NCI-H510A (cell line): ENCODE measurements at places on chromosomes 13 and 19.

DNA sequence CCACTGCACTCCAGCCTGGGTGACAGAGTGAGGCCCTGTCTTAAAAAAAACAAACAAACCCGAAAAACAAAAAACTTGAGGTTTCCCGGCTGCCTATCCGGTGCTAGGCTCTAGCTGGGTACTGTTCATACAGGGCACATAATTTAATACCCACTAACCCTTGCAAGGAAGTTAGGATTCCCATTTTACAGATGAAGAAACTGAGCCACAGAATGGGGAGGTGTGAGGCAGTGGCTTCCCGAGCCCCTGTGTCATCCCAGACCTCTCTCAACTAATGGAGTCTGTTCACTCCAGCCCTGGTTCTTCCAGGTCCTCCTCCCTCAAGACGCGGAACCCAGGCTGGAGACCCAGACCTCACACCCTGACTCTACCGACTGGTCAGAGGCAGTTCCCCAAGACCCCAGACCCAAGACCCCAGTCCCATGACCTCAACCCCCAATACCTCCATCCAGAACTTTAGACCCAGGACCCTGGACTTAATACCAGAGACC lies 576 bp downstream of the APBA3 start:
- no peak for DNase-seq

- no peak for DNase-seq
These were observed 249.4 kb downstream of the PCCA start for GRCh38 chr13:100338275-100338674.

DNA sequence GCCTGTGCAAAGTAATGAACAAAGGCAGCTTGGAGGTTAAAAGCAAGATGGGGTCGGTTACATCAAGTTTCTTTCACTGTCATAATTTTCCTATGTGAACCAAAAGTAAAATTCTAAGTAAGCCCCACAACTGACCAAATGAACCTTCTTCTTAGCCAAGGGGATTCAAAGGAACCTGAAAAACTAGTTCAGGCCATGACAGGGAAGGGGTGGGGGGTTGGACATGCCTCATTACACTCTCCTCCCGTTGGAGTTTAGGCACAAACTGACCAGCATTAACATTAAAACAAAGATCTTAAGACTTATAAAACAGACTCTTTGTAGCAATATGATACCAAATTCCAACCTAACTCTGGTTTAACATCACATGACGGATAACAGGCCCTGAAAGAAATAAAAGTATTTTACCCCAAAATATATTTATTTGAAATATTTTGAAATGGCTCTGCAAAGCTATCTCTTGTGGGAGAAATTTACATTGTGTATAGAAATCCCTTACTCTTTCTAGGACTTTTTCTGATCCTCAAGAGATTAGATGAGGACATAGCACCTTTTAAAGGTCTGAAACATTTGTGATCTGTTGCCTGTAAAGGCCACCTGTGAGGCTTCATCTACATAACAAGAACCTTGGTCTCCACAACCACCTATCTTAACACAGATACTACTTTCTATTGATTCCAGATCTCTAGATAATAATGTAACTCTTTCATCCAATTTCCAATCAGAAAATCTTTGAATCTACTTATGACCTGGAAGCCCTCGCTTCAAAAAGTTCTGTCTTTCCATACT lies 1829.0 kb upstream of the MIR17HG start:
- no peak for DNase-seq

DNA sequence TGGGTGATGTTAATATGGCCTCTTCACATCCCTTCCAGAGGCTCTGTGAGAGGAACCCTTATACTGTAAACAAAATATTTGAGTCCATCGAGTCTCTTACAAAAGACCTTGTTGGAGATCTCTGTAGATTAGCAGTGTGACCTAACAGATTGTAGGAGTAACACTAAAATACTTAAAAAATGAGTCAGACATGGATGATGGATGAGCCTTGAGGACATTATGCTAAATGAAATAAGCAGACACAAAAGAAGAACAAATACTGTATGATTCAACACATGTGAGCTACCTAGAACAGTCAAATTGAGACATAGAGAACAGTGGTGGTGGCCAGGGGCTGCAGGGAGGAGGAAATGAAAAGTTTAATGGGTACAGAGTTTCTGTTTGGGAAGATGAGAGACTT lies 152.2 kb upstream of the UBL3 start:
- DNase-seq: no peak

DNA sequence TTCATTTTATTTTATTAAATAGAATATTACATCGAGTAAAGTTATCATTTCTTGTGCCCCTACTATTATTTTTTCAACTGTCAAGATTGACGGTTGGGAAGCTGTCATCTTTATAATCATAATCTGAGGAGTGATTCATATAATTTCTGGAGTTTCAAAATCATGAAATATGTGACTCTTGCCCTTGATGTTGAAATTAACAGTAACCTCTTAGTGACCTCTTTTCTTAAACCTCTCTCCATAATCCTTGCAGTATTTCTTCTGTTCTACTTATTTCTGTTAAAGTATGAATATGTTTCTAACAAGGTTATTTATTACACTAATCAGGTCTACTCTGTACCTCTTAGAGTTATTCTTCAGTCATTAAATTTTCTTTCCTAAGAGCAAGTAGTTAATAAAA lies 663.8 kb downstream of the LIG4 start:
- DNase-seq: no peak

GRCh38 chr19:3693025-3693925 lies 7.0 kb downstream of the PIP5K1C start:
- no peak for DNase-seq

DNA sequence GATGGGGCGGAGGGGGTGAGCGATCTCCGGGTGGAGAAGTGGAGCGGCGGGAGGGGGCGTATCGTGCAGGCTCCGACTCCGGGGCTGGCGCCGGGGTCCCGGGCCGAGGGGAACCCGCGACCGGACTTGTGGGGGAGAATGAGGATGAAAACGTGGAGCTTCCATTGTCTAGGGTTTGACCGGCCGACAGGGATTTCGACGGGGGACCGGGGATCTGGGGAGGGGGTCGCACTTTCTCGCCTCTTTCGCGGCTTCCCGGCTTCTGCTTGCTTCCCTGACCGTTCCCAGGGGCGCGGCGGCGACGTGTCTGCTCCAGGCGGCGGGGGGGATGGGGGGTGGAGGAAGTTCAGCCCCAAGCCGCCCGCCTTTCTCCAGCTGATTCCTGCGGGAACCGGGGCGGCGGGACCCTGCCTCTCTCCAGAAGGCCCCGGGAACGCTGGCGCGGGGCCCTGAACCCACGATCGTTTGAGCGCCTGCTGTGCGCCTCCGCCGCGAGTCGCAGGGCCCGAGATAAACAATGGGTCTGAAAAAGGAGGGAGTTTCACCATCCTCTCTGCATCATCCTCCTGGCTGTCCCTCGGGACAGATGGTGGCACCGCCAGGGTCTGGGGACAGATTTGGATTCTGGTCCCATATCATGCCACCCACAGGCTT lies 790 bp downstream of the TPM4 start:
- no peak for DNase-seq

DNA sequence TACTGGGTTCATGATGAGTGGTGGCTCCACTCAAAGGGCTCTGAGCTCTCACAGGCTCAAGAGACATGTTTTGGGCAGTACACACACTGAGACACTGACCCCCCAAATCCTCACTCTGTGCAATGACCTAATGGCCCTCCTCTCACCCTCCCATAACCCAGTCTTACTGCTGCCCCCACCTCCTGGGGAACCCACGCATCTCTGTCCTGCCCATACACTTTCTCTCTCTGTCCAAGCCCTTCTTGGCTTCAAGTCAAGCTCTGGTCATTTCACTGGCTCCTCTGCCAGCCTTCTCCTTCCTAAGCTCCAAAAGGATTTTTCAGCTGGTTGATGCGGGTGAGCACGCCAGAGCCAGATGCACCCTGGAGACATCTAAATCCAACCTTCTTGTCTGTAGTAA lies 187.9 kb upstream of the TSHZ3 start:
- no peak for DNase-seq

DNA sequence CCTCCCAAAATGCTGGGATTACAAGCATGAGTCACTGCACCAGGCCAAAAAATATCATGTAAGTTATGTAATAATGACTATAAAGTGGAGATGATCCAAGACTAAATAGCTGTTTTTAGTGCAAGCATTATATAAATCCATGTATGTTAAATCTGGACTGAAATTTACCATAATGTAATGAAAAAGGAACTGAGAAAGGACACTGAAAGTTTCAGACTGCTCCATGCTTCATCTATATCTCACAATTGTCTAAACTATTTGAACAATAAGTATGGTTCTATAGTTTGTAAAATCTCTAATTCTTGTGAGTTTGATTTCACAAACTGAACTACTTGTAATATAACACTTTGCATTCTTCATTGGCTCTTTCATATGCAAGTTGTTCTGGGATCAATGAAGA lies 2299.5 kb downstream of the PCDH9 start:
- no peak for DNase-seq

GRCh38 chr19:13840305-13841085 lies 36.4 kb upstream of the NANOS3 start:
- DNase-seq: no peak

DNA sequence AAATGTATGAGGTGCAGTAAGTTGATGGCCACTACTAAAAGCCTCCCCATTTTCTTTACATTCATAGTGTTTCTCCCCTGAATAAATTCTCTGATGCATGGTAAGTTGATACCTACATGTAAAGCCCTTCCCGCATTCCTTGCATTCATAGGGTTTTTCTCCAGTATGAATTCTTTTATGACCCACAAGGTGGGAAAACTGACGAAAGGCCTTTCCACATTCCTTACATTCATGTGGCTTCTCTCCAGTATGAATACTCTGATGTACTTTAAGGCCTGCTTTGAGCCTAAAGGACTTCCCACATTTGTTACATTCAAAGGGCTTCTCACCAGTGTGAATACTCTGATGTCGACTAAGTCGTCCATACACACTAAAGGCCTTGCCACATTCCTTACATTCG lies 20.5 kb downstream of the ZNF607 start:
- DNase-seq: no peak

DNA sequence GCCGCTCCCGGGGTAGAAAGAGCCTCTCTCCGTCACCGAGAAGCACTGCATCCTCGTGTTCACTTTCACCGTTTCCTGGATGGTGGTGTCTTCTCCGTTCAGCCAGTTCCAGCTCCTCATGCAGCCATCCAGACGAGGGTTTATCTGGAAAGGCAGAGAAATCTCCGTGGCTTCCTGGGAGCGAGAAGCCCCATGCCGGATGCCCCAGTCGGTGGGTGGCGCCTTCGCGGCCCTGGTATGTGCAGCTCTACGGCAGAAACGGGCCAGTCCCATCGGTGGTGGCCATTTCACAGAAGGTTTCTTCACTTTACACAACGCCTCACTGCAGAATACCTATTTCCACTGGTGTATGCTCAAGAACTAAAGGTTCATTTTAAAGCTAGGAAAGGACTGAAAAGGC lies 36.9 kb downstream of the GAS6 start:
- DNase-seq: no peak

GRCh38 chr13:48652851-48653471 lies 768 bp upstream of the CYSLTR2 start:
- DNase-seq: no peak
